ENCODE measurements at places on chromosomes 7 and 10.

GRCh38 chr10:17353568-17354300, 100.7 kb downstream of the ST8SIA6 start:
- no peak for DNase-seq

- no peak for DNase-seq
Observed at GRCh38 chr10:50325449-50326171, 74.3 kb upstream of the ASAH2 start.

DNA sequence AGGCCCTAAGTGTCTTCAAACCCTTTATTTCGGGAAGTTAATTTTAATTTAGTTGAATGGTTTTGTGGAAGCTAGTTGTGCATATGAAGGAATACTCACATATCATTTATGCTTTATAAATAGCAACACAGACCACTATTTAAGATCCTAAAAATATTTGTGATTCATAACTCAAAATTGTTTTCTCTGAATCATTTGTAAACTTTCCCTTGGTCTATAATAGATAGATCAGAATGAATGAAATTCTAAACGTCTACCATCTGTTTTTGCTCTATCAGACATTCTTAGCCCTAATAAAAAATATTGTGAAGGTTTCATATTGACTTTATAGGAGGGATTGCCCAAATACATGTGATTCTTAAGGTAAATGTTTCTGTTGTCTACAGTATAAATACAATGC, 43.5 kb downstream of the LOXL4 start:
- DNase-seq: no peak

- no peak for DNase-seq
Observed at GRCh38 chr7:50721160-50721559, 61.5 kb downstream of the GRB10 start.

GRCh38 chr7:131524115-131524514, 32.3 kb downstream of the PODXL start:
- DNase-seq: no peak

GRCh38 chr7:150359622-150360362, 8.8 kb upstream of the REPIN1 start:
- no peak for DNase-seq

DNA sequence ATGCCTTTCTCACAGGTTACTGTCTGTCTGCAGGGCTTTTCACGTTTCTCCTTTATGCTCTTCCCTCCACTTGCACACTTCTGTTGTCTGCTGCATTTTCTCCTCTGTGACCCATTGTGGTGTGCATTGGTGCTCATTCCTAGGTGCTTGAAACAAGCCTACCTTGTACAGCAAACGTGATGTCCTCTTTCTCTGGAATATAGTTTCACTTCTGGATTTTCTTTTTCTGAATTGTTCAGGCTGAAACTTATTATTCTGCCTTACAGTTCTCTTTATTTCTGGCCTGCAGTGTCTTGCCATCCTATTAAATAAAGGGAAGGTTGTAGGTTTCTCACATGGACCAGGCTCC, 128.8 kb upstream of the SAMD8 start:
- no peak for DNase-seq

- DNase-seq: no peak
Observed at GRCh38 chr7:47967123-47967522, 12.3 kb downstream of the HUS1 start.

Data from right kidney (tissue), 9 donors.